ENCODE measurements at places on chromosomes 3 and 15. TPM values are rescaled to one million over a fixed set of nuclear protein-coding genes. Genes with fewer than 3 reads are reported as not detected.

The PARP16 gene
- 6.1 TPM for total RNA-seq

The GOLGA8H gene
- not detected for total RNA-seq

The XCR1 gene
- not detected for total RNA-seq

- no peak overlapping the region for H3K4me3 ChIP-seq
- no peaks in the 10 kb centered on the region for H3K4me1 ChIP-seq
- no peak for DNase-seq
- no peaks in the 10 kb centered on the region for H3K27me3 ChIP-seq
- no peak overlapping the region for H3K27ac ChIP-seq
- H3K36me3 ChIP-seq, result no peaks in the 10 kb centered on the region
These were observed 313.9 kb upstream of the CCDC54 start for GRCh38 chr3:107063351-107063750.

- no peaks in the 10 kb centered on the region for H3K4me1 ChIP-seq
- H3K4me3 ChIP-seq, result no peak overlapping the region
- DNase-seq, result no peak
- H3K27me3 ChIP-seq, result no peaks in the 10 kb centered on the region
- H3K27ac ChIP-seq, result no peak overlapping the region
These were observed 68.0 kb downstream of the SH3GL3 start for GRCh38 chr15:83515164-83515563.

- DNase-seq, result no peak
- peak overlapping the region; percentile 7 for H3K27ac ChIP-seq
- H3K36me3 ChIP-seq, result peaks cover 24% of the 10 kb centered on the region
- no peak overlapping the region for H3K4me3 ChIP-seq
- no peaks in the 10 kb centered on the region for H3K4me1 ChIP-seq
These were observed 101.2 kb upstream of the MEX3B start for GRCh38 chr15:82146990-82147461.

GRCh38 chr3:94004301-94004910 lies 24.0 kb downstream of the STX19 start:
- peak overlapping the region; percentile 14 for H3K4me3 ChIP-seq
- no peaks in the 10 kb centered on the region for H3K36me3 ChIP-seq
- H3K4me1 ChIP-seq, result no peaks in the 10 kb centered on the region
- peak; percentile 82 for DNase-seq
- no peak overlapping the region for H3K27ac ChIP-seq
- H3K27me3 ChIP-seq, result no peaks in the 10 kb centered on the region

- H3K27me3 ChIP-seq, result no peaks in the 10 kb centered on the region
- H3K27ac ChIP-seq, result no peak overlapping the region
- DNase-seq, result no peak
These were observed 48.5 kb downstream of the RGMA start for GRCh38 chr15:93040288-93041158.

DNA sequence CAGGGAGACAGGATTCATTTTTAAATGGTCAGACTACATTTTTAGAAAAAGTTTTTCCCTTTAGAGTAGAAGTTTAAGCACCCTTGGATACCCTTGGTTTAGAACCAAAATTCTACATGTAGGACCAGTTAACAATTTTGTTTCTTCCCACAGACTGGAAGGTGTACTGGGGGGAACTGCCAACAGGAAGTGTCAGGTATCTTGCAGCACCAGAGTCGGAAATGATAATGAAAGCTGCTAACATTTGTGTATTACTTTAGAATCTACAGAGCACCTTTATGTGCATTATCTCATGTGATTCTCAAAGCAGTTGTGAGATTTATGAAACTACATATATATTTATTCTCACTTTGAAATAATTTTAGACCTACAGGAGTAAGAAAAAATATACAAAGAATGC lies 21.5 kb downstream of the SPRED1 start:
- H3K27me3 ChIP-seq, result no peaks in the 10 kb centered on the region
- H3K4me1 ChIP-seq, result peaks cover 39% of the 10 kb centered on the region
- peaks cover 4% of the 10 kb centered on the region for H3K36me3 ChIP-seq
- no peak overlapping the region for H3K4me3 ChIP-seq

GRCh38 chr15:63495780-63496488 lies 8.5 kb upstream of the USP3 start:
- no peaks in the 10 kb centered on the region for H3K27me3 ChIP-seq
- no peak overlapping the region for H3K27ac ChIP-seq
- peaks cover 86% of the 10 kb centered on the region for H3K4me1 ChIP-seq
- DNase-seq, result no peak
- H3K36me3 ChIP-seq, result no peaks in the 10 kb centered on the region

DNA sequence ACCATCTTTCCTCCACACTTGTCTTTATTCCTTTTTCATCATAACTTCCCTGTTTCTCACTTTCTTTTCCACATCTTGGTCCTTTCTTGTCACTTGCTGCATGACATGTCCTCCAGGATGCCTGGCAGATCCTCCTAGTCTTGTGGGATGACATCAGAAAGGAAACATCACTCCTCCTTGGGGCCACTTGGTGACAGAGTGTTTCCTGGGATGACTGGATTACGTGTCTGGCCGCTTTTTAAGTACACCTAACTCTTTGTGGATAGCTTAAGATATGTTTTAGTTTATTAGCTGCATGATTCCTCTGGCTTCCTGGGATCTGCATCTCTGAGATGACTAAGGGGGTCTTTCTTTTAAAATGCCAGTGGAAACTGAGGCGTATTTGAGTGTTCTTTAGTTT lies 363.5 kb upstream of the FRG2C start:
- H3K27me3 ChIP-seq, result no peaks in the 10 kb centered on the region
- H3K4me1 ChIP-seq, result no peaks in the 10 kb centered on the region
- H3K27ac ChIP-seq, result no peak overlapping the region
- no peaks in the 10 kb centered on the region for H3K36me3 ChIP-seq

Measured in stomach (tissue), 19 donors.